Fibroblast of lung (primary cell): ENCODE measurements at places on chromosomes 12 and 14. TPM values are rescaled to one million over a fixed set of nuclear protein-coding genes. Genes with fewer than 3 reads are reported as not detected.

The CLEC14A gene
- total RNA-seq, result 2.6 and 5.3 TPM in 2 replicates

The CIPC gene
- 10.8 and 12.1 TPM in 2 replicates for total RNA-seq

The SLC39A9 gene
- total RNA-seq, result 81.9 and 84.0 TPM in 2 replicates

The GZMB gene
- total RNA-seq, result not detected in 2 replicates

The GLIPR1L1 gene
- under 0.01 TPM in 1 of 2 replicates, not detected in the other for total RNA-seq

The RNASE7 gene
- not detected in 2 replicates for total RNA-seq
